AG08395 (cell line): ENCODE measurements at places on chromosomes 6 and 20.

- no peak for DNase-seq
Measured at GRCh38 chr20:23086931-23087411, 847 bp upstream of the CD93 start.

- DNase-seq = no peak
Measured at GRCh38 chr20:3612795-3613572, 50.2 kb downstream of the GFRA4 start.

- no peak for DNase-seq
Measured at GRCh38 chr20:53399592-53400335, 193.9 kb downstream of the ZNF217 start.

DNA sequence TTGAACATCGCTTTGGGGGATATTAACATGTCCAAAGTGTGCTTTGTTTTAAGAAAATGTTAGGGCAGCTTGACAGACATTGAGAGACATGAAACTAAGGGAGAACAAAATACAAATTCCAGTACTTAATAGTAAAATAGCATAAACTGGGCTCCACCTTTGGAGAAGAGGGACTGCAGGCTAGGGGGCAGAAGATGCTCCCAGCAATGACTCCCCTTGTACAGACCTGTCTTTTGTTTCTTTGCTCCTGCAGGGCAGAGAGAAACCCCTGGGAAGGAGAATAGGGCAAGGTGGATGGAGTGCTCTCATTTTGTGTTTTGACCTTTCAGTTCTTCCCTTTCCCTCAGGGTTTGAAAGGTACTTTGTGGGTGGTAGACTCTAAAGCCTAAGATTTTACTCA is 115.6 kb upstream of the PLCB4 start:
- DNase-seq = no peak

DNA sequence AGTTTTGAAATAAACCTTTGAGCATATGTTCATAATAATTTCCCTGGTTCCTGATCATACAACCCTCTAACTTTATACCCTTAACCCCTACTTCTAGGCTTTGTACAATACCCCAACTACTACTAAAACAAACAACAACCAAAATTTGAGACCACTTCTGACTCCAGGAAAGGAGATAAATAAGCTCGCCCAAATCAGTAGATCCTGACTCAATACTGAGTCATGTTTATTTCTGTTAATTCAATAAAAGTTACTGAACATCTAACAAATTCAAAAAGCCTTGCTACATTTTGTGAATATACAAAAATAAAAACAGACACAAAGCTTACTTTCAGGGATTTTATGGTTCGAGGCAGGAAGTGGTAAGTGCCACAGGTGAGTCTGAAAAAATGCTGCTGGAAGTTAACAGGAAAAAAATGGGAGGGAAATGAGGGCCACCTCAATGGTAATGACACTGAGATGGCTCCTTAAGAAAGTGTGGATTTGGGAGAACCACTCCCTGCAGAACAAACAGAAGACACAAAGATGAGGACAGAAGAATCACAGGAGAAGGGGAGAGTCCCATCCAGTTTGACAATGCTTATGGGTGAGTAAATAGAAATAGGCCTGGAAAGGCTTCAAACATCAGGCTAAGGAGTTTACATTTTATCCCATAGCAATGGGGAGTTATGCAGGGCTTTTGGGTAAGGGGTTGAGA is 63.4 kb downstream of the DST start:
- no peak for DNase-seq

DNA sequence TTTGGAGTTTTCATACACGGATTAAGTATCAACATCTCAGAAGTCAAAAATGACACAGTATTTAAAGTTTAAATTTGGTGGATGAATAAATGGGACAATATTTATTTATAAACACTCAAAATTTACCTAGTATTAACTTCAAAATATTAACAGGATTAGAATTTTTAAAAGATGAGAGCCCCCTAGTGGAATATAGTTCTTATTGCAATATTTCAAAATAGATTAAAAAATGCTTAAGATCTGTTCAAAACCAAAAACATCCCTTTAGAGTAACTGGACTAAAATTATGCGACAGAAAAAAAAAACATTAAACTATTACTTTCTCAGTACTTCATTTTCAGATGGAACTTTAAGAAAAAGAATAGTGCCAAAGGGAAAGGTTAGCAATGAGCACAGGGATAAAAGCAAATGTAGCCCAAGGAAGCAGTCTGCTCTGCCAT is 56.6 kb downstream of the SNX14 start:
- peak; percentile 9 for DNase-seq
